ENCODE measurements at places on chromosomes 7 and 10.

DNA sequence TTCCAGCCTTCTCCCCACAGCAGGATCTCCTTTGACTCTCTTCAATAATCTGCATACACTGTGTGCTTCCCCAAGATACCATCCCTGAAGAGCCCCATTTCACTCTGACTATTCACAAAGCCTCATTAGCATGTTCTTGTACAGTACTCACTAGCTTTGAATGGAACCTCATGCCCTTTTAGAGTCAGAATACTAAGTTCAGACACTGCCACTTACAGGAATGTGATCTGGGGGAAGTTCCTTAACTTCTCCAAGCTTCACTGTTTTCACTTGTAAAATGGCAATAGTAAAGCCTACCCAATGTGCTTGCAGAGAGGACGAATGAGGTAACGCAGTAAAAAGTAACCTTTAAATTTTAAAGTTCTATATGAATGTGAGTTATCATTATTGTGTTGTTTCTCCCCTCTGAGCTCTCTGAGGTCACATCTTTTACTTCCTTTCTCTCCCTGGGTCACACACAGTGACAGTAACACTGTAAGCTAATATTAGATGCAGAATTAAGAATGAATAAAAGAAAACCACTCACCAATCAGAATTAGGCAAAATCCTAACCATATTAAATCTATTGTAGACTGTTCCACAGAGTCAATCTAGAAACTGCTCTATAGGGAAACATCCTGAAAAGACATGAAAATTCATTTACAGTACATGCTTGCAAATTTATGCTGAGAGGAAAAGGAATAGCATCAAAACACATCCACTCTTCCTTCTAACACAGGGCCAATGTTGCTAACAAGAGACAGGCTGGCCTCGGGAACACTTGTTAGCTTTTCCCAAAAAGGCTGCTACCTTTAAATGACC lies 64.2 kb upstream of the IL6 start:
- no peak for DNase-seq

GRCh38 chr7:46015107-46015868 lies 94.2 kb upstream of the IGFBP3 start:
- no peak for DNase-seq

DNA sequence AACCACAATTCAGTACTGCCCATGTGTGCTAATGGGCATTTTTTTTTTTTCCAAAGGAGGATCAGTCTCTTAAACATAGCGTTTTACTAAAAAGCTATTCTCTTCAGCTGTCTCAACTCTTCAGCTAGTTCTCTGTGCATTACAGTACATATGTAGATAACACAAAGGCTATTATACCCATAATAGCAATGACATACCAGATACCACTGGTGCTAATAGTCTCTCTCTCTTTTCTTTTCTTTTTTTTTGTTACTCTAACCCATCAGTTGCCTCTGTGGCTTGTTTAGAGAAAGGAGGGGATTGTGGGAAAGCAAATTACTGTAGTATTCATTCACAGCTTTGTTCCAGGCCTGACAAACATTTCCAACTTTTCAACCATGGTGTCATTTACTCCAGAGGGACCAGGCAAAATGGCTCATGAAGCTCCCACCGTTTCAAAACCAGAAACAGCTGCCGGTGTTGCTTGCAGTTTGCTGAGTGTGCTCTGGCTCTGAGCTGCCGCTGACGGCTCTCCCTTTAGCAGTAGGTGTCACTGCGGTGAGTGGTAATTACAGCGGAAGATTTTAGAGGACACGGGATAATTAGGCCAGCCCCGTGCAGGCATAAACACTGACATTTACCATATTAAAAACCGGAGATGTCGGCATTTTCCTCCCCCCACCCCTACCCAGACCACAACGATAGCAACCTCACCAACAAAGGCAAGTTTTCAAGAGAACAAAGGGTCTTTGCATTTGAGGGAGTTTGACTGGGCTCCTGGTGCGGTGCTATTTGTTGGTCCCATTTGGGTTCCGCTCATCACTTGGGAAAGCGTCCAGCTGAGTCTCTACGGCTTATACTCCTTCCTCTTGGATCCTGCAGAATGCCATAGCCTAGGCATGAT lies 1005.5 kb downstream of the KCNMA1 start:
- no peak for DNase-seq

DNA sequence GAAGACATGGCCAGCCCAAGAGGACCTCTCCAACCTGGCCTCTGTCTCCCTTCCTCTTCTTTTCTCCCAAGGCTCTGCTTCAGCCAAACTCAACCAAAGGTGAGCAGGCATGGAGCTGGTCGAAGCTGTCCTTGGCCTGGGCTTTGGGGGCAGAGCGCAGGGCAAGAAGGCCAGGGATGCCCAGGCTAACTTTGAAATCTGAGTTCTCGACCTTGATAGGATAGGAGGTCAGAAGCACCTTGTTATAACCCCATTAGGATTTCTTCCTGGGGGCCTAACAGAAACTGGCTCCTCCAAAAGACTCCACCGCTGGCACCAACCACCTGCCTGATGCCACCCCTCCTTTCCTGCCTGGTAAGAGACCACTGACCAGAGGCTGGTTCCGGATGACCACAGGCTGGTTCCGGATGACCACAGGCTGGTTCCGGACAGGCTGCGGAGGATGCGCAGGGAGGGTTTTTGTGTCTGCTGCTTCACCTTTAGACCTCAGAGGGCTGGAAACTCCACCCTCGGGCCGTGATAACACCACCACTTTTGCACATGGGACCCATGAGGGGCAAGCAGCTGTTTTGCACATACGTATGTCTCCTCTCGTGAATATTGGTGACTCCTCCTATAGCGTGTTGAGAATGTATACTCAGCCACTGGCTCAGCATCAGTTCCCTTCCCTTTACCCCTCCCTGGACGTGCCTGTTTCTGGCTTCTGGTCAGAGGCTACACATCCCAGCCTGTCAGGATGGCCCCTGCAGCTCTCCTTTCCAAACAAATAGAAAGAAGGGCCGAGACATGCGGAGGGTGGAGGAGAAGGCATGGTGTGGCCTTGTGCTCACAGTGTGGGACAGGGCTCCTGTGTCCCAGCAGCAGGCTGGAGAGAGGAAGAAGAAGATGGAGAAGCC lies 140.1 kb downstream of the DNAJB6 start:
- DNase-seq: no peak

- DNase-seq: no peak
Measured at GRCh38 chr10:17907641-17908040, 44.1 kb upstream of the SLC39A12 start.

DNA sequence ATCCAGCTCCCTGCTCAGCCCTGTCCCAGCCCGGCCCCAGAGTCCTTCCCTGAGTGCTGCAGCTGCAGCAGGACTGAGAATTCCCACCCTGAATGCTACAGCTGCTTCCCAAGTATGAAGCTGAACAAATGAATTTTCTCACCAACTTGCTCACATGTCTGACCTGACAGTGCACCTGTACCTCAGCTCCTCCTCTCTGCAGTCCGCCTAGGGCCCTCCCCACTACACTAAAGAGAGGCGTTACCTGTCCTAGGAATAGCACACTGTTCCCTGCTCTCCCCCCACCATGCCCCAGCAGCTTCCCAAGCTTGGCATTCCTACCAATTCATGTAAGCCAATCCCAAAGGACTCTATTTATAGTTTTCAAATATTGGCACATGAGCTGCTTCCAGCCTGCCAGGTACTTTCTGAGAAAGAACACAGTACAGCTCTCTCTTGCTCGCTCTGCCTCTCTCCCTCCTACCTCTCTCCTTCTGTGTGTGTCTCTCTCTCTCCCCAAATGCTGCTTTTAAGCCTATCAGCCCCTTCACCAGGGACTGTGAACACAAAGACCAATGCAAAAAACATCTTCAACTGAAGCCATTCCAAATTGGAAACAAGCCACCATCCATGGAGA lies 400.1 kb downstream of the TNS3 start:
- DNase-seq: no peak

DNA sequence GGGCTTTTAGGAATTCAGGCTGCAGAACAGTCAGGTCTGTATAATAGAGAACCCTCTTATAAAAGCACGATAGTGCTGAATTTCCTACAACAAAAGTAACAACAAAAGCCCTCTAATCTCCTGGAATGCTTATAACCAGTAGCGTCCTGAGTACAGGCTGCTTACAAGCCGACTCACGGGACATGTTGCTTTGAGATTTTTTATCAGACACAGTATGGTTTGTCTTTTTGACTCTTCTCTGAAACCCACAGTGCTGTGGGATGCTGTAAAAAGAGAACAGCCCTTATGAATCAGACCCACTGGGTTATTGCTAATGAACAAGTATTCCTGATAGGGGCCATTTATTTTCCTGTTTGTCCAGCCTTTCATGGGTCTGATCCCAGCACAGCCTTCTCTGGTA lies 59.4 kb downstream of the PLPP4 start:
- no peak for DNase-seq

DNA sequence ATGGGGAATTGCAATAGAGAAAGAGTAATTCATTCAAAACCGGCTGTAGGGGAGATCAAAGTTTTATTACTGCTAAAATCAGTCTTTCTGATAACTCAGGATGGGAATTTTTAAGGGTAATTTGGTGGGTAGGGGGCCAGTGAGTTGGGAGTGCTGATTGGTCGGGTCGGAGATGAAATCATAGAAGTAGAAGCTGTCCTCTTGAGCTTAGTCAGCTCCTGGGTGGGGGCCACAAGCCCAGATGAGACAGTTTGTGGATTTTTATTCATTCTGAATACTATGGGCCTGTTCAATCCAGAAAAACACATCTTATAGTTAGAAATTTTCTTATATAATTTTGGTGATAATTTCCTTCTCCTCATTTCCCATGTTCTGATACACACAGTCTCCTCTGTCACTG lies 25.4 kb downstream of the CALD1 start:
- DNase-seq: no peak

- DNase-seq: no peak
Measured at GRCh38 chr7:42747044-42747443, 164.8 kb downstream of the C7orf25 start.

GRCh38 chr10:72056932-72057751 lies 31.2 kb downstream of the SPOCK2 start:
- DNase-seq: no peak

- DNase-seq: no peak
Measured at GRCh38 chr7:106806556-106806955, 58.5 kb upstream of the PIK3CG start.

GRCh38 chr7:23715099-23715498 lies 5.1 kb downstream of the STK31 start:
- no peak for DNase-seq

- DNase-seq: no peak
Measured at GRCh38 chr10:78070726-78071125, 37.1 kb downstream of the RPS24 start.

DNA sequence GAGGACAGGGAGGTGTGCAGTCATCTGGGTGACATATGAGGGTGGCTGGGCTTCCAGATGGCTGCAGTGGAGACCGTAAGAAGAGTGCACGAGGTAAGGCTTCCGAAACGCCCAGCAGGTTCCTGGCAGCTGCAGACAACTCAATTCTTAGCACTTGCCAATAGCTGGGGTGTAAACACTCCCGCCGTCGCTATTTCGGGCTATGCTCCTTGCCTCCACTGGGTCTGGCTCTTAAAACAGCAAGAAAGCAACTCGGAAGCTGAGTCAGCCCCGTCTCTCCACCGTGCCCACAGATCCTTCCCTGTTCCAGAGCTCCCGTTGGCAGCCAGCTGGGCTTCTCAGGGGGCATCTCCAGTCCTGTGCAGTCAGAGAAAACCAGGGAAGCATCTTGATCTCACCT lies 6.1 kb upstream of the PDGFA start:
- DNase-seq: no peak

- no peak for DNase-seq
Measured at GRCh38 chr10:59595593-59595992, 114.1 kb downstream of the SLC16A9 start.

DNA sequence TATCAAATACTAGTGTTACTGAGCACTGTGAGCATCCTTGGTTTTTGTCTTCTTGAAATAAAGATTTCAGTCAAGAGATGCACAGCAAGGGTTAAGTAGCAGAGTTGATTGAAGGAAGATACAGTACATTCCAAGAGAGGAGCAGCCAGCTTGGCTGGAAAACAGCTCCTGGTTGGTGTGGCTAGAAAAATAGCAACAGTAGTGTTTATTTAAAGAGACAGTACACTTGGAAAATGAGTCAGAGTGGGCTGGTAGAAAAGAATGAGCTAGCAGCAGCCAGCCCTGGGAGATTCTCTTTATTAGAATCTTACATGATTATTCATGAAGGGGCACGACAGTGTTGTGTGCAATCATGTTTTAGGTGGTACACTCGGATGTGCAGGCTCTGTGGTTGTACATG lies 1016.4 kb upstream of the SORCS1 start:
- DNase-seq: no peak

DNA sequence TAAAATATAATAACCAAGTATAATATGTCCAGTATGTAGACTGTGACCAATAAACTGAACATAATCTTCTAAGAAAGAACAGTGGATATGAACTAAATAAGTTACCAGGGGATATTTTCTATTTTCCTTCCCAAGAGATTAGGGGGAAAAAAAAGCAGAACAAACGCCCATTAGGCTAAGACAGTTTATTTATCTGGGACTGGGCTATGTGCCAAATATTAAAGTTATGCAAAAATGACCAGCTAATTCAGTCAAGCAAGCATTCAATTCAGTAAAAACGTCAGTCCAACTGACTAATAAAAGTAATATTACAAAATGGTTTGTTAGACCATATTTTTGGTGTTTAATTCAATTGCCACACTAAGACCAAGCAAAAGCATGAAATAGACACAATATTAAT lies 122.2 kb downstream of the TSPAN12 start:
- no peak for DNase-seq

- DNase-seq: no peak
Measured at GRCh38 chr7:94392393-94392786, 2.3 kb upstream of the COL1A2 start.

GRCh38 chr7:39816462-39817060 lies 133.5 kb upstream of the CDK13 start:
- no peak for DNase-seq

GRCh38 chr10:30036811-30037210 lies 22.6 kb downstream of the JCAD start:
- no peak for DNase-seq

- no peak for DNase-seq
Measured at GRCh38 chr7:94649450-94649849, 6.5 kb downstream of the SGCE start.

GRCh38 chr10:48187713-48188485 lies 86.6 kb downstream of the FRMPD2 start:
- no peak for DNase-seq

GRCh38 chr7:100875356-100875751 lies 451 bp downstream of the SRRT start:
- no peak for DNase-seq

GRCh38 chr7:132455378-132455777 lies 120.9 kb downstream of the PLXNA4 start:
- DNase-seq: peak; percentile 21

- no peak for DNase-seq
Measured at GRCh38 chr7:12066521-12066920, 144.6 kb upstream of the TMEM106B start.

- DNase-seq: no peak
Measured at GRCh38 chr10:118501637-118502440, 93.6 kb downstream of the PRLHR start.

- no peak for DNase-seq
Measured at GRCh38 chr10:129958629-129959543, 5.2 kb downstream of the EBF3 start.

DNA sequence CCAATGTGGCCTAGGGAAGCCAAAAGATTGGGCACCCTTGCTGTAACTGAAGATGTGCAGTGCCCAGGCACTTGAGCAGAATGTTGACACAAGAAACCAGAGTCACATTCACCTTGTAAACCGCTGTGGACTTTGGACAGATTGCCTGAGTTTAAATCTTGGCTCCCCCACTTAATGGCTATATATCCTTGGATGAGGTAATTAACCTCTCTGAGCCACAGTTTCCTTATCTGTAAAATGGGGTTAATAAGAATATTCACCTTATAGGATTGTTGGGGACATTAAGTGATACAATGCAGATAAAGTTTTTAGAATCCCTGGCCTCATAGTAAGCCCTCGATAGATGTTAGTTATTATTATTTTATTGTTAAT lies 331.0 kb downstream of the LRMDA start:
- DNase-seq: no peak
